Fibroblast of lung (primary cell): ENCODE measurements at places on chromosomes 7 and 10. TPM values are rescaled to one million over a fixed set of nuclear protein-coding genes. Genes with fewer than 3 reads are reported as not detected.

Gene CCDC71L
- total RNA-seq: 36.7 and 39.1 TPM in 2 replicates

Gene CRHR2
- not detected in 2 replicates for total RNA-seq

Gene PAX4
- total RNA-seq: not detected in 2 replicates

Gene CUL2
- 21.3 and 22.8 TPM in 2 replicates for total RNA-seq

Gene ANKRD61
- total RNA-seq: 0.17 and 0.26 TPM in 2 replicates

Gene TLX1
- not detected in 2 replicates for total RNA-seq

Gene ZFAND2A
- total RNA-seq: 18.7 and 20.5 TPM in 2 replicates

Gene CDK1
- total RNA-seq: 4.4 and 13.9 TPM in 2 replicates

Gene CAV2
- 60.1 and 119 TPM in 2 replicates for total RNA-seq

Gene NUTM2E
- under 0.01 TPM in 1 of 2 replicates, not detected in the other for total RNA-seq

Gene C7orf57
- not detected in 2 replicates for total RNA-seq

Gene AMZ1
- total RNA-seq: 0.26 and 0.33 TPM in 2 replicates

Gene INA
- total RNA-seq: under 0.01 and 0.50 TPM in 2 replicates

Gene MEST
- 38.8 and 175 TPM in 2 replicates for total RNA-seq

Gene FAM180A
- total RNA-seq: 24.4 and 38.5 TPM in 2 replicates

Gene PLOD3
- total RNA-seq: 52.4 and 89.0 TPM in 2 replicates

Gene LRRC18
- total RNA-seq: under 0.01 and 0.66 TPM in 2 replicates

Gene PIP
- total RNA-seq: not detected in 2 replicates

Gene POMZP3
- total RNA-seq: 1.3 and 1.5 TPM in 2 replicates

Gene PRF1
- not detected in 2 replicates for total RNA-seq

Gene SYT15
- total RNA-seq: under 0.01 TPM in 2 replicates

Gene TWIST1
- 23.9 and 31.2 TPM in 2 replicates for total RNA-seq

Gene NPY
- not detected in 2 replicates for total RNA-seq

Gene MGMT
- total RNA-seq: 21.8 and 29.1 TPM in 2 replicates

Gene PRLHR
- total RNA-seq: not detected in 2 replicates

Gene TAS2R4
- 1.5 TPM in 2 replicates for total RNA-seq

Gene NRCAM
- total RNA-seq: 2.1 and 3.1 TPM in 2 replicates

Gene CDC14C
- total RNA-seq: under 0.01 and 0.17 TPM in 2 replicates

Gene OPN1SW
- total RNA-seq: not detected in 2 replicates

Gene FEZF1
- total RNA-seq: not detected in 2 replicates

Gene PSMC2
- total RNA-seq: 144 and 175 TPM in 2 replicates

Gene SLC18A3
- not detected in 2 replicates for total RNA-seq

Gene PLEKHA1
- 9.5 and 14.4 TPM in 2 replicates for total RNA-seq

Gene TYW1B
- total RNA-seq: 2.6 and 6.1 TPM in 2 replicates

Gene CREB3L2
- 12.6 and 39.3 TPM in 2 replicates for total RNA-seq

Gene SPDYE6
- total RNA-seq: not detected in 2 replicates

Gene HOXA6
- total RNA-seq: 3.6 and 4.4 TPM in 2 replicates

Gene LLCFC1
- not detected in 2 replicates for total RNA-seq

Gene HMX2
- not detected in 2 replicates for total RNA-seq

Gene IKZF1
- total RNA-seq: under 0.01 TPM in 1 of 2 replicates, not detected in the other

Gene TFEC
- under 0.01 and 0.17 TPM in 2 replicates for total RNA-seq

Gene NSUN5
- 16.9 and 17.5 TPM in 2 replicates for total RNA-seq

Gene RELN
- total RNA-seq: 0.33 and 1.8 TPM in 2 replicates

Gene EN2
- under 0.01 TPM in 1 of 2 replicates, not detected in the other for total RNA-seq

Gene ATP6V0A4
- not detected in 2 replicates for total RNA-seq

Gene ARHGEF35
- 0.51 and 5.4 TPM in 2 replicates for total RNA-seq

Gene CALML3
- total RNA-seq: not detected in 2 replicates

Gene KCNH2
- total RNA-seq: 6.1 and 6.2 TPM in 2 replicates

Gene GNAI1
- 42.6 and 68.9 TPM in 2 replicates for total RNA-seq

Gene CTBP2
- 56.8 and 73.3 TPM in 2 replicates for total RNA-seq

Gene EGFR
- 36.0 and 55.3 TPM in 2 replicates for total RNA-seq

Gene CFAP43
- under 0.01 and 0.26 TPM in 2 replicates for total RNA-seq

Gene JMJD1C
- total RNA-seq: 50.3 and 67.0 TPM in 2 replicates

Gene NXPH1
- total RNA-seq: not detected in 2 replicates

Gene ZCCHC24
- total RNA-seq: 40.3 and 44.4 TPM in 2 replicates
